NCI-H526 (cell line): ENCODE measurements at places on chromosomes 4 and X.

GRCh38 chr4:166577639-166578038 lies 656.7 kb downstream of the SPOCK3 start:
- no peak for DNase-seq

DNA sequence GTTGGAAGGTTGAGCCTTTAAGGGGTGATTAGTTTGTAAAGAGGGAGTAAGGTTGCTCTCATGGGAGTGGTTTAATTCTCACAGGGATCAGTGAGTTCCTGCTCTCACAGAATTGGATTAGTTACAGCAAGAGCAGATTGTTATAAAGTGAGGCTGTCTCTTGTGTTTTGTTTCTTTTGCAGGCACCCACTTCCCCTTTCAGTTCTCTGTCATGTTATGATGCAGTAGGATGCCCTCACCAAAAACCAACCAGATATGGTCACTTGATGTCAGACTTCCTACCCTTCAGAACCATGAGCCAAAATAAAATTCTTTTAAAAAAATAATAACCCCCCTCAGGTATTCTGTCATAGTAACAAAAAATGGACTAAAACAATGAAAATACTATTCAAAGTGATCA lies 19.9 kb upstream of the IGSF1 start:
- DNase-seq: no peak

- no peak for DNase-seq
Observed at GRCh38 chr4:94298725-94299252, 43.8 kb downstream of the HPGDS start.

GRCh38 chr4:47373709-47374108 lies 89.8 kb downstream of the COMMD8 start:
- DNase-seq: no peak

DNA sequence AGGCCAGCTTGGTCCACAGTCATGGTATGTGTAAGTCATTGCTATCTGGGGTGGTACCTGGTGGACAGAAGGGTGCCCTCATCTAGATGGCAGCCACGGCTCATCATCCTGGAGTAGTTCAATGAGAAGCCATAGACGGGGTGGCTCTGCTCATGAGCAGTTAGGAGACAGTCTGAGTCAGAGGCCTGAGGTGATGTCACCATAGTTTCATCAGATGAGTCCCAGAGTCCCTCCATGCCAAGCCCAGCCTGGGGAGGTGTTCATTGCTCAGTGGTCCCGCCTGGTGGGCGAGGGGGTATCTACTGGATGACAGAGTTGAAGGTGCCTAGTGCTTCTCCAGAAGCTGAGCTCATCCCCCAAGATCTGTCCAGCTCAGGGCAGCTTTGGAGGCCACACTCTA lies 49.8 kb downstream of the DLG3 start:
- DNase-seq: no peak

DNA sequence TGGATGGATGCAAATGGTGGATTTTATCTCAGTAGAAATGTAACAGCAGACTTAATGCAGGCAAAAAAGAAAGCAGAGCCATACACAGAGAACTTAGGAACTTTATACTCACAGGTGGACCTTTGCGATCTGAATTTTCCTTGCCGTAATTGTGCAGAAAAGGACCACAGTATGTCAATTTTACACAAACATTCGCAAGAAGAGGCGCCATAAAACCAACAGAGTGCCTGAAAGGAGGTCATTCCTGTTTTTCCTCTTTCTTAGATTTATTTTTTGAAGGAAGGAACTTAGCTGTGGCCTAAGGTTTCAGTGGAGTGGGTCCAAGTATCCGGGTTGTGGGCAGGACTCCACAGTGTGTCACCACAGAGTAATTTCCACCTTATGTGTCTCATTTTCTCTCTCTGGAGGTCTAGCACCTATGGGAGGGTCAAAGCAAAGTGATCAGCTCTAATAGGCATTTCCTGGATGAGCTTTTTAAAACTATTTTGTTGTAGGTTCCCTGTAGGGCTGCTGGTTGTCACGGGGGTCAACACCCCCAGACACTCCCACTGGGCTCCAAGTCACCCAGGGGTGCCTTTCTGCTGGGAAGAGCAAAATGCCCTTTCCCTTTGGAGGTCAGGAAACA lies 24.7 kb upstream of the PBDC1 start:
- no peak for DNase-seq

- DNase-seq: no peak
Observed at GRCh38 chr4:24795666-24796381, 451 bp downstream of the SOD3 start.

- DNase-seq: no peak
Observed at GRCh38 chr4:112895811-112896608, 153.4 kb upstream of the ANK2 start.

- DNase-seq: no peak
Observed at GRCh38 chr4:1499465-1499864, 93.2 kb upstream of the NKX1-1 start.

DNA sequence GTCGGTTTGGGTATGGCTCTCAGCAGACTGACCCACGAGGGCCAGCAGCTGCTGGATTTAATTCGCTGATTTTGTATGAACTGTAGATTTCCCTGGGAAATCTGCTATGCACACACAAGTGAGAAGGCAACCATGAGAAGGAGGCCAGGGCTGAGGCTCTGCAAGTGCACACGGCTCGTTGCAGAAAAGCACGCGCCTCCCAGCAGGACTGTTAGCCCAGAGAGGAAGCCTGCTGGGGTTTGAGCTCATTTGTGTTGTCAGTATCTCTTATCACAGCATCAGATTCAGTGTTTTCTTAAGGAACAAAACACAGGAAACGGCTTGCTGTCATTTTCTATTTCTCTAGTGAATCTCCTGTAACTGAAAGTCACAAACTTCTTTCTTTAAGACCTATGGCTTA lies 296.2 kb upstream of the FAT1 start:
- no peak for DNase-seq
